ENCODE measurements at places on chromosomes 6 and 20. TPM values are rescaled to one million over a fixed set of nuclear protein-coding genes. Genes with fewer than 3 reads are reported as not detected.

RIMS4 gene
- polyA plus RNA-seq = 4.0 TPM

DNA sequence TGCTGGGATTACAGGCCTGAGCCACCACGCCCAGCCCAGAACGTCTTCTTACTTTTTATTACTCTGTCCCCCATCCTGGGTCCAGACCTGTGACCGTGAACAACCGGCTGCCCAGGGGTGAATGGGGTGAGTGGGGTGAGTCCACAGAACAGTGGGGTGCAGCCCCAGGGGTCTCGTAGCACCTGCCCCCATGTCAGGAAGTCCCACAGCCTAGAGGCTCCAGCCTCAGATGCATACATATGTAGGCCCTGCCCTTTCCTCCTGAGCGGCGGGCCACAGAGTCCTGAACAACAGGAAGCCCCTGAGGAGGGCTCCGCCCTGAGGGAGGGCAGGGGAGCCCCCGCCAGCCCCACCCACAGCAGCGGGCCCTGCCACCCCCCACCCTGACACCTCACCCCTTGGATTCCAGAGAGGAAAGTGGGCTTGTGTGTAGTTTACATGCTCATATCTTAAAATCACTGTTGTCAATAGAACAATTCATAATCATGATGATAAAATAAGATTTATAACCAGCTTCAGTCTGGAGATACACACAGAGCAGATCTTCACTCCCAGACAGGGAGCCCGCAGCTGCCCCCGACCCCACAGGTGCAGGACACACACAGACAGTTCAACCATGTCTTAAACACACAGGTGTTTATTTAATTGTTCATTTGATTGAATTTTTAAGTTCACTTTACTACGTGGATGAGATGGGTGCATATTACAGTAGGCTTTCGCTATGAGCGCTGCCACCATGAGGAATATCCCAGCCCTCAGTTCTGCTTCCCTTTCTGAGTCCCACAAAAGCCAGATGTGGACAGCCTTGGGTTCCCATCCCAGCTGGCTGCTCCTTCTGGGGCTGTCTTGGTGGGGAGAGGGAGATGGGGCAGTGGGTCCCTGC is 12.4 kb upstream of the GMEB2 start:
- no peak for DNase-seq

GRCh38 chr6:109081516-109082187 is 13.0 kb downstream of the SESN1 start:
- DNase-seq = no peak

ADA gene
- polyA plus RNA-seq = 10.5 TPM

- DNase-seq = no peak
Observed at GRCh38 chr20:4817230-4817671, 95.5 kb downstream of the PRND start.

OARD1 gene
- polyA plus RNA-seq = 18.4 TPM
